ENCODE measurements at places on chromosomes 2 and 18.

GRCh38 chr2:217886720-217887309, 116.0 kb downstream of the TNS1 start:
- peak; percentile 18 for DNase-seq

GRCh38 chr2:227623226-227623625, 5.9 kb downstream of the SCYGR4 start:
- DNase-seq = no peak

GRCh38 chr18:58276789-58277739, 233.0 kb downstream of the NEDD4L start:
- no peak for DNase-seq

GRCh38 chr2:108594982-108595464, 60.8 kb downstream of the LIMS1 start:
- no peak for DNase-seq

DNA sequence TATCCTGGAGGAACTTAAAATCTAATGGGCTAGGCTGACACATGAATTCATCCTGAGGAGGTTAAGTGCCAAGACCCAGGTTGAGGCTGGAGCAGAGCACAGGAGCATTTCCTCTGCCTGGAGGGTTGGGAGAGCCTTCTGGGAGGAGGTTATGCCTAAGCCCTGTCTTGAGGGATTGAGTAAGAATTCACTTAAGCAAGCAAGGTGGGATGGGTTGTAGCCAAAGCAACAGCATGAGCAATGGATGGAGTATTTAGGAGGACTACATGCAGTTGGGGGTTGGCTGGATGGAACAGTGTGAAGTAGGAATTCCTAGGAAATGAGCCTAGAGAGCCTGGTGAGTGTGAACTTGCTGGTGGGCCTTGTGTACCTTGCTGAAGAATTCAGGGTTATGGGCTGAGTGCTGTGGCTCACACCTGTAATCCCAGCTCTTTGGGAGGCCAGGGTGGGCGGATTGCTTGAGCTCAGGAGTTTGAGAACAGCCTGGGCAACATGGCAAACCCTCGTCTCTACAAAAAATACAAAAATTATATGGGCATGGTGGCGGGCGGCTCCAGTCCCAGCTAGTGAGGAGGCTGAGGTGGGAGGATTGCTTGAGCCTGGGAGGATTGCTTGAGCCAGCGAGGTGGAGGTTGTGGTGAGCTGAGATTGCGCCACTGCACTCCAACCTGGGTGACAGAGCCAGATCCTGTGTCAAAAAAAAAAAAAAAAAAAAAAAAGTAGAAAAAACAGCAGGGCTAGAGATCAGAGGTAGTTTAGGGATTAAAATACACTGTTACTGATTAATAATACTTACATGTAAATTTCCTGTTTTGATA, 22.2 kb downstream of the TANC1 start:
- DNase-seq = no peak

DNA sequence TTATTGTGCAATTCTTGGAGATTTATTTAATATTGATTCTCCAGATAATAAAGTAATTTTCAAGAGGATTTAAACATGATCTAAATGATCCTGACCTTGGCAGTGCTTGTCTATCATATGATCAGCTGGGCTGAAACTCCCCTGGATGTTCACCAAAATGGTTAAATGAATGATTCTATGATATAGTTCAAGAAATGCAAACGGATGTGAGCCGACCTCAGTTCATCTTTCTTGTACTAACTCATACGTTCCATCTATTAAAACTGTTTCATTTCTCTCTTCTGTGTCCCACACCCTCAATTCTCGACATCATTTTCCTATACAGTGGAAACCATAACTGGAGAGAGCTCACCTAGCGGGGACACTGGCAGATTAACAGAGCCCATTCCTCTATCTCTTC, 281.7 kb upstream of the CCDC68 start:
- DNase-seq = no peak

DNA sequence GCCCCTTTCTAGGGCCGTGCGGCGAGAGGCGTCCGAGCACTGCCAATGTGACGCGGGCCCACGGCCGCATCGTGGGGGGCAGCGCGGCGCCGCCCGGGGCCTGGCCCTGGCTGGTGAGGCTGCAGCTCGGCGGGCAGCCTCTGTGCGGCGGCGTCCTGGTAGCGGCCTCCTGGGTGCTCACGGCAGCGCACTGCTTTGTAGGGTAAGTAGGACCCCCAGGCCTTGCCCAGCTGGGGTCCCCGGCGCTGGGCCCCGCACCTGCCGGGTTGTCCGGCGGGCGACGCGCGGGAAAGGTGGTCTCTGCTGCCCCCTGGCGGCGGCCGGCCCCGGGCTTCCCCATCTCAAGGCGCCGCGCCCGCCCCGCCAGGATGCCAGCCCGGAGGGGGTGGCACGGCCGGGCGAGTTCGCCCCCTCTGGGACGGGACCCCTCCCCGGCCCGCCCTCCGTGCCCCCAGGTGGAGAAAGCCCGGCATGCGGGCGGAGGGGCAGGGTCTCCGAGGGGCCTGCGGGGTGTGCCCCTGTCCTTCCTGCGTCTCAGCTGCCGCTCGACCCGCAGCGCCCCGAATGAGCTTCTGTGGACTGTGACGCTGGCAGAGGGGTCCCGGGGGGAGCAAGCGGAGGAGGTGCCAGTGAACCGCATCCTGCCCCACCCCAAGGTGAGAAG, 1.9 kb downstream of the PRSS56 start:
- DNase-seq = no peak

GRCh38 chr2:231682603-231683291, 25.6 kb upstream of the PTMA start:
- DNase-seq = no peak

GRCh38 chr2:237711458-237712150, 84.2 kb downstream of the LRRFIP1 start:
- no peak for DNase-seq

GRCh38 chr2:121532894-121533293, 2.2 kb downstream of the RNU4ATAC start:
- no peak for DNase-seq

DNA sequence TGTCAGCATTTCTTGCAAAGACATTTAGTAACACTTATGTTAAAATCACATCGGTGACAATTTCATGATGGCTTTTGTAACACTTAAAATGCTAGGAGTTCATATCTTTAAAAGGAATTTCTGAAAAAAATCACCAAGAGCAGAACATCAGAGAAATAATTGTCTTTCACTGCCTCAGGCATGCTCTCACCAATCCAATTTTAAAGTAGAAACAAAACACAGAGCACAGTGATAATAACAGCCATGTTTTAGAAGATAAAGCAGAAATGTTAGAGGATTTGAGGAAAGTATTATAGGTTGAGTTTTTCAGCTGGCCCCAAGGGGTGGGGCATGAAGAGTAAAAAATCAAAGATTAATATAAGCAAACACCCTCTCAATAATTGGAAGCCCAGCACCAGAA, 1037.6 kb downstream of the DSC3 start:
- DNase-seq = no peak

DNA sequence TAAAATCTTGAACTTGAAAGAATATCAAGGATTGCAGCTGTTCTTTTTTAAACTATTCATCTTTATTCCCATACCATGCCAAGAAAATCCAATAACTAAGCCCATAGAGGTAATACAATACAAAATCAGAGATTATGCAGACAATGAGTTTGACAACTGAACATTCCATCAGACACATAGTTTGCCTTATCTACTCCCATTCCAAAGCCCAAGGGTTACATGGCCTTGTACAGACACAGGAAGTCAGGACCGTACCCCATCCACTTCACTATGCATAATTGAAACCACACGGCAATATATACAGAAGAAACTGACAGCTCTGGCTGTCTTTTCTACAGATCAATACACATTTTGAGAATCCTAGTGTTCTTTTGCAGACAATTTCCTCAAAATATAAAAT, 181.3 kb downstream of the TMX3 start:
- DNase-seq = no peak

DNA sequence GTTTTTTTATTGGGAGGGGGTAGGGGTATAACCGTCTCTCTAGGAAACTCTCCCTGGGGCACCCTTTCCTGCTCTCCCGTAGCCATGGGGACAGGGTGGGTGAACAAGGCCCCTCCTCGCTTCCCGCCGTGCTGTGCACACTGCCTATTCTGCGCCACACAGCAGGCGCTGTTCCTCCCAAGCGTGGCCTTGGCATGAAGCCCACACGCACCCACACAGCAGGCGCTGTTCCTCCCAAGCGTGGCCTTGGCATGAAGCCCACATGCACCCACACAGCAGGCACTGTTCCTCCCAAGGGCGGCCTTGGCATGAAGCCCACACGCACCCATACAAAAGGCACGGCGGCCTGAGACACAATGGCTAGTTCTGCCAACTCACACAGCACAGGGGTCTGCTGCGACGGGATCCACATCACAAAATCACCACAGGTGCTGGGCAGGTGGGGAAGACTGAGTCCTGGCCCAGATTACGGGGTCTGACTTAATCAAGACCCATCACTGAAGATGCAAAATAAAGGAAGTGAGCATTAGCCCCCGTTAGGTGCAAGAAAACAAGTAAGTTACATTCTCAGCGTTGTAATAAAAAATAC, 46.6 kb upstream of the TPO start:
- DNase-seq = no peak

GRCh38 chr2:96506016-96506906, 1.1 kb upstream of the NEURL3 start:
- DNase-seq = no peak

GRCh38 chr2:66869076-66869475, 434.2 kb downstream of the MEIS1 start:
- no peak for DNase-seq

GRCh38 chr2:204078003-204078698, 141.6 kb downstream of the ICOS start:
- no peak for DNase-seq

- DNase-seq = no peak
These were observed 76.4 kb downstream of the SKA1 start for GRCh38 chr18:50451100-50451842.

- DNase-seq = no peak
These were observed 22.9 kb upstream of the SANBR start for GRCh38 chr2:61042807-61043206.

GRCh38 chr2:126699716-126700581, 44.0 kb downstream of the GYPC start:
- no peak for DNase-seq

DNA sequence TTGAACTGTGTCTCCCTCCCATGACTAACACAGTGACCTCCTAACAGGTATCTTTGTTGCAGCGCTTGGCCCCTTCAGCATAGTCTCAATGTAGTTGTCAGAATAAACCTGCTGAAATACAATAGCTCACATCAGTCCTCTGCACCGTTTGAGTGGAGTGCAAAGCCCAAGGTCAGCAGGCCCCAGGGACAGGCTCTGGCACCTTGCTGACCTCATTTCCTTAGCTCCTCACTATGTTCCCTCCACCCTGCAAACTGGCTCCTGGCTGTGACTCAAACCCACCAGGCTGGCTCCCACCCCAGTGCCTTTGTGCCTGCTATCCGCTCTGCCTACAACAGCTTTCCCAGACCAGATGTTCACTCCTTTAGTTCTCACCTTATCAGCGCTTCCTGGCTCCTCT, 146.7 kb downstream of the LRATD1 start:
- no peak for DNase-seq

- no peak for DNase-seq
These were observed 823.3 kb downstream of the TDRD15 start for GRCh38 chr2:21947046-21947445.

- no peak for DNase-seq
These were observed 3.4 kb downstream of the XIRP2 start for GRCh38 chr2:166891727-166892126.

DNA sequence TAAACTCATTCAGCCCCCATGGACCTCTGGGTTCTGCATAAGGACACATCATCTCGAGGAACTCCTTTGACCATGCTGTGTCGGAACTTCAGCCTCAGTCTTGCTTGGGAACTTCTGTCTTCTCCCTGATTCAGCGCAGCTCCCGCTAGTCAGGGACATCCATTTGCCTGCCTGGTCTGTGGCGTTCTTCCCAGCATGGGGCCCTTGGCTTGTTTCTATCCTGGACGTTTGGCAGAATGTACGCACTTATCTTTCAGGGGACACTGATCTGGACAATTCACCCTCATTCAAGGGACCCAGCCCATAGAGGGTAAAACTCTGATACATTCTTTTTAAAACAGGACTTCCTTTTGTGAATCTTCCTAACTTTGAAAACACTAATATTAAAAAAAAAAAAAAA, 75.8 kb upstream of the WIPF1 start:
- DNase-seq = no peak

- no peak for DNase-seq
These were observed 546.6 kb upstream of the LRRTM4 start for GRCh38 chr2:78068808-78069207.

- no peak for DNase-seq
These were observed 198.7 kb downstream of the CCDC85A start for GRCh38 chr2:56382466-56382865.

GRCh38 chr2:48545244-48545643, 15.3 kb downstream of the STON1 start:
- DNase-seq = no peak

DNA sequence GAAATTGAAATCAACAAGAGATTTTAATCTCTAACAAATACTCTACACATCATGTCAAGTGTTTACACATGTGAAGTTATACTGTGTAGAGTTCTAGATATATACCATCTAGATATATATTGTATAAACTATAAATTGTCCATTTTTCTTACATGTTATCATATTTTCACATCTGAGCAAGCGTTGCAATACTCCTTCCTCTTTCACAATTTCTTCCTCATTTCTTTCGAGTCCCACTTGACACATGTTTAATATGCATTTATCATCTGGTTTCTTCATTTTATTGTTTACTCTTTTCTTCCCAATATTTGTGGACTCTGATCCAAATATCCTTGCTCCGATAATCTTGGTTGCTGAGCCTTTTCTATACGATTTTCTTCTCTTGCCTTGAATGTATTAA, 50.2 kb downstream of the UNC80 start:
- DNase-seq = no peak

GRCh38 chr2:204069804-204070203, 133.2 kb downstream of the ICOS start:
- DNase-seq = no peak

DNA sequence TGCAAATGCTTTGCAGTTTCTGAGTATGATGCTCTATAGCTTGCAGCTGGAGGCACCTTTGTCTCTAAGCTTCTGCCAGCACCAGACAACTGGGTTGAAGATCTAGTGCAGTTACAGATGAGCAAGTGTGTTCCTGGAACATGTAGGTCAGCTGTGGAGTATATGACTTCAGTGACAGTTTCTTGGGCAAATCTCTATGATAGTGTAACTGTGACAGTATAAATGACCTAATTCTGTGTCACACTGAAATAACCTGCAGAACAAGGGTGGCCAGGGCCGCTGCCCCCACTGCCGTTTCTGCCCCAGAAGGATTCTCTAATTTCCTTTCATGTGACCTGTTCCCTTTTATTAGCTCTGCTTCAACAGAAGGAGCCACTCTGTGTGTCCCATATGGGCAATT, 145.3 kb upstream of the DAPL1 start:
- no peak for DNase-seq

- DNase-seq = no peak
These were observed 7.4 kb downstream of the ZEB2 start for GRCh38 chr2:144512470-144512869.

DNA sequence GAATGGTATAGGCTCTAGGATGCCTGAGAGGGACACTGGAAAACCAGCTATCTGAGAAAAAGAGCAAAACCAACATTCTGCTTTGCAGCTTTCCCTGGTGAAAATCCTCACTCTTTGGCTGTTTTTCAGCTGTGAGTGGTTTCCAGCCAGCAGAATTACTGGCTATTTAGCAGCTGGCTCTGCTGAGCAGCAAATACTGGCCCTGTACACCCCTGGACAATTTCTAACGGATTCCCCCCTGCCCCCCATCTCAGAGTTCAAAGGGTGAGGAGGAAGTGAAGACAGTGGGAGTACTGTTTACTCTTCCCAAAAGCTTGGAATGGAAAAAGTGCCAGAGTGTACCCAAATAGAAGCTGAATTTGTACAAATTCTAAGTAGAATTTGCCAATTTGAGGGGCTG, 26.1 kb upstream of the IMP4 start:
- no peak for DNase-seq
